Epithelial cell of proximal tubule (primary cell): ENCODE measurements at places on chromosomes 1 and 21. TPM values are rescaled to one million over a fixed set of nuclear protein-coding genes. Genes with fewer than 3 reads are reported as not detected.

Gene BARHL2
- total RNA-seq = not detected in 2 replicates

Gene TNFAIP8L2
- not detected in 2 replicates for total RNA-seq

Gene HSD3B2
- total RNA-seq = not detected in 2 replicates

Gene DMRTA2
- total RNA-seq = not detected in 2 replicates

Gene TAF13
- 33.6 and 44.5 TPM in 2 replicates for total RNA-seq

Gene SEC16B
- 0.17 and 0.29 TPM in 2 replicates for total RNA-seq

Gene MMEL1
- not detected in 2 replicates for total RNA-seq

Gene TMEM51
- total RNA-seq = 48.1 and 86.7 TPM in 2 replicates

Gene WNT9A
- total RNA-seq = 2.1 and 2.7 TPM in 2 replicates

Gene NHLH1
- total RNA-seq = not detected in 2 replicates

Gene IFI44L
- total RNA-seq = 0.51 and 3.6 TPM in 2 replicates

Gene RGSL1
- total RNA-seq = not detected in 2 replicates
